Activated CD4-positive, CD25-positive, alpha-beta regulatory T cell treated with anti-CD3 and anti-CD28 coated beads, Interleukin-2, amount 50 U/mL, for 24 hours (primary cell): ENCODE measurements at places on chromosomes 4 and X.
A peak's percentile ranks its signal among the peaks of the same experiment; 100 is the strongest.

DNA sequence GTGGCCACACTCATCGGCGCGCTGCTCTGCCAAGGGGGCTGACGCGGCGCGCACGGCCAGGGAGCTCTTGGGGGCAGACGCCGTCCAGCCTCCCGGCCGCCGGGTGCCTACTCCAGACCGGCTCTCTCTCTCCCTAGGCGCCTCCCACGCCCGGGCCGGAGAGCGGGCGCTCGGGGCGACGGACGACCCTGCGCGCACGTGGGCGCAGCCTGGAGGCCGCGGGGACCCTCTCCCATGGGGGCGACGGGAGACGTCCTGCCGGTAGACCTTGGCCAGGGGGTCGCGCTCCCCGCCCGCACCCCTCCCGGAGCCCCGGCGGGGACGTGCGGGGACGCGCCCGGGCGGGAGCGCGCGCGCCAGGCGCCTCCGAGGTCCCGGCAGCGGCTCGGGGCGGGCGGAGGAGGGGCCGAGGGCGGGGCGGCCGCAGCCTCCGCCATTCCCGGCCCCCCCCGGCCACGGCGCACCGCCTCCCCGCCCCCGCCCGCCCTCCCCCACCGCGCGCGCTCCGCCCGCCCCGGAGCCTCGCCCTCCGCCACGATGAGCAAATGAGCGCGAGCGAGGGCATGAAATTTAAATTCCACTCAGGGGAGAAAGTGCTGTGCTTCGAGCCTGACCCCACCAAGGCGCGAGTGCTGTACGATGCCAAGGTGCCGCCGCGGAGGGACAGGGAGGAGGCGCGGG is at the start of gene MSL3:
Gene MSL3 (plus strand): TSS at position 519 of the 681 bp plus-strand sequence. CDS start 27 bp downstream, at position 546.
- peak; percentile 43 for ATAC-seq

DNA sequence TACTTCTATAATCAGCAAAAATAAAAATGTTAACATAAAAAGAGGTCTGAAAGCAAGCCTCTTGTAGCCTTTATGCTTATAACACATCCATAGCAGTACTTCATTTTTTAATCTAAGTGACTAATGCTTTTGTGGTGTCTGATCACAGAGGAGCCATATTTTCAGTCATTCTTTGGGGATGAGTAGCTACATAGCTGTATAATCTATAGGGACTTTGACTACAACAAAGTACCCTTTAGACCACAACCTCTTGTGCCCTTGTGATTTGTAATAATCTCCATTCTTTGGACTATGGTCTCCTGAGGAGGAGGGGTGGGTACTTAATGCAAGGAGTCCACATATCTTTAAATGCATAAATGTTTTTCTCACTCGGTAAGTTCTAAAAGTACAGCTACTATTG is 9.6 kb downstream of the DRP2 start:
- ATAC-seq: no peak

GRCh38 chr4:37993806-37994205 is 33.6 kb downstream of the PTTG2 start:
- no peak for ATAC-seq

- ATAC-seq: no peak
These were observed 44.8 kb upstream of the NUDT6 start for GRCh38 chr4:122967231-122967630.

- ATAC-seq: no peak
These were observed 22.8 kb downstream of the MEPE start for GRCh38 chr4:87855559-87855958.

DNA sequence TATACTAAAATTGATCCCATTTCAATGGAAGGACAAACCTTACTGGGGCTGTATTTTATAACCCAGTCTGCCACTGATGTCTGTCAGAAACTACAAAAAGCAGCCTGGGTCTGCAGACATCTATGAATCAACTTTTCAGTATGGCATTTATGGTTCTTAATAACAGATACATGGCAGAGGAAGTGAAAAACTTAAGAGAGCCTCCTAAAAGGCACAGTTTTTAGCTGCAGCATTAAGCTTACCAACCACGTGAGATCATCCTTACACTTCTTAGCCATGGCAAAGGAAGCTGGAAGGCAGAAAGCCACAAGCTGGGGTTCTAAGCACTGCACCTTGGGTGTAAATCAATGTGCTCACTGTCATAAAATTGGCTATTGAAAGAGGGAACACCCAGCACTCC is 16.6 kb upstream of the UGT2B17 start:
- no peak for ATAC-seq

GRCh38 chr4:34176609-34177008 is 2067.7 kb downstream of the ARAP2 start:
- no peak for ATAC-seq

GRCh38 chr4:113834298-113834697 is 72.8 kb upstream of the CAMK2D start:
- no peak for ATAC-seq

GRCh38 chr4:88219099-88219498 is 60.7 kb upstream of the ABCG2 start:
- peak; percentile 55 for ATAC-seq

DNA sequence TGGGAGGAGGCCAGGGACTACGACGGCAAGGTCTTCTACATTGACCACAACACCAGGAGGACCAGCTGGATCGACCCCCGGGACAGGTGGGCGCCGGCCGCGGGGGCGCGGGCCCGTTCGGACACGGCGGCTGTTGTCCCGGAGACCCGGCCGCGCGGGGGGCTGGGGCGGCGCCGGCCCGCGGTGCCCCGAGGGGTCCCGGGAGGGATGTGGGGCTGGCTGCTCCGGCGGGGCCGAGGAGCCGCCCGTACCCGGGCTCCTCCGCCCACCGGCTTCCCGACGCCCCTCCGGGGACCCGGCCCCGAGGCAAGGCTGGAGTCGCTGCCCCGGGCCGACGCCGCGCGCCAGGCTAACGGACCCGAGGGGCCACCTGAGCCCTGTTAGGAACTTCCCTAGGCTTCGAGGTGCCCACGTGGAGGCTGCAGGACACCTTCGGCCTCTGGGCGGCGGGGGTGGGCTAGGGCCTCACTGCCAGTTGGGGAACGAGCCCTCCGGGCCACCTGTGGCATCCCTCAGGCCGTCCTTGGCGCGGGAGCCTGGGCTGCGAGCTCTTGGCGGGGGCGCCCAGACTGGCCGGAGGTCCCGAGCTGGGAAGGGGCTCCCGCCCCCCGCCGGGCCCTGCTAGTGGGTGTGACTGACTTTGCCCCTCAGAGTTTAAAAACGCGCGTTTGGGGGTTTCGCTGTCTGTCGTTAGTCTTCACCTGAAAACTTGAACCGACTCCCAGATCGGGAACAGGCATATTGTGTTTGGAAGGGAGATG is 660 bp downstream of the WWC2 start:
- ATAC-seq: no peak

DNA sequence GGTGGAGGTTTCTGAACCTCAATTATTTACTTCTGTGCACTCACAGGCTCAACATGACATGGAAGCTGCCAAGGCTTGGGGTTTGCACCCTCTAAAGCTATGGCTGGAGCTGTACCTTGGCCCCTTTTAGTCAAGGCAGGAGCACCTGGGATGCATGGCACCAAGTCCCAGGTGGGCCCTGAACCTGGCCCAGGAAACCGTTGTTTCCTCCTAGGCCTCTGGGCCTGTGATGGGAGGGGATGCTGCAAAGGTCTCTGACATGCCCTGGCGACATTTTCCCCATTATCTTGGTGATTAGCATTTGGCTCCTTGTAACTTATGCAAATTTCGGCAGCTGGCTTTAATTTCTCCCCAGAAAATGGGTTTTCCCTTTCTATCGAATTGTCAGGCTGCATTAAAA is 726.1 kb upstream of the POU3F4 start:
- ATAC-seq: no peak

GRCh38 chrX:124239911-124240310 is 92.5 kb upstream of the TEX13D start:
- peak; percentile 76 for ATAC-seq

GRCh38 chrX:132748909-132749308 is 209.5 kb downstream of the HS6ST2 start:
- no peak for ATAC-seq

DNA sequence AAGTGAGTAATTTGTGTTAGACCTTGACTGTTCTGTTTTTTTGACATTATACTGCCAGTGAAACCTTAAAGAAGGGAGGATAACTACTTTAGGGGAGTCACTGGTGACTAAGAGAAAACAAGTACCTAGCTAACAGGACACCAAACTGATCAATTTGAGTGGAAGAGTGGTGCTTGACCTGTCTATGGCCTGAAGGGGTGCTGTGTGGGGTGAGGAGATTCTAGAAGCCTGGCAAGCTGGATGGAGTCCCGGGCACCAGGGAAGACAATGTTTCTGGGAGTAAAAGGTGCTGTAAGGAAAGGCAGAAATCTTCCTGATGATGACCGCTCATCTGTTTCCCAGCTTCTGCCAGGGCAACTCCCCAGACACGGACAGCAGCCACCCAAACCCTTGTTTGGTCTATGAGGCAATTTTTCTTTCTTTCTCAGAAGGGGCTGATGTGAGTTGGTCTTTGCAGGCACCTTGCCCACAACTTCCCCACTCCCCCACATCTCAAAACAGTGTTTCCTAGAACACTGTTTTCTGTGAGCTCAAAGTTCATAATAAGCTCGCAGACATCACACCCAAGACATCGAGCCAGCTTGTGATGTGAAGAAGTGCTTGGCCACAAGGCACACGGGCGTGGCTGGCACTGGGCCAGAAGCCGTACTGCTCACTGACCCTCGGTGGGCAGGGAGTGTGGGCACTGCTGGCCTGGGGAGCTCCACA is 4.6 kb downstream of the TXK start:
- ATAC-seq: peak; percentile 37

- no peak for ATAC-seq
These were observed 8.5 kb downstream of the HTT start for GRCh38 chr4:3082925-3083515.

DNA sequence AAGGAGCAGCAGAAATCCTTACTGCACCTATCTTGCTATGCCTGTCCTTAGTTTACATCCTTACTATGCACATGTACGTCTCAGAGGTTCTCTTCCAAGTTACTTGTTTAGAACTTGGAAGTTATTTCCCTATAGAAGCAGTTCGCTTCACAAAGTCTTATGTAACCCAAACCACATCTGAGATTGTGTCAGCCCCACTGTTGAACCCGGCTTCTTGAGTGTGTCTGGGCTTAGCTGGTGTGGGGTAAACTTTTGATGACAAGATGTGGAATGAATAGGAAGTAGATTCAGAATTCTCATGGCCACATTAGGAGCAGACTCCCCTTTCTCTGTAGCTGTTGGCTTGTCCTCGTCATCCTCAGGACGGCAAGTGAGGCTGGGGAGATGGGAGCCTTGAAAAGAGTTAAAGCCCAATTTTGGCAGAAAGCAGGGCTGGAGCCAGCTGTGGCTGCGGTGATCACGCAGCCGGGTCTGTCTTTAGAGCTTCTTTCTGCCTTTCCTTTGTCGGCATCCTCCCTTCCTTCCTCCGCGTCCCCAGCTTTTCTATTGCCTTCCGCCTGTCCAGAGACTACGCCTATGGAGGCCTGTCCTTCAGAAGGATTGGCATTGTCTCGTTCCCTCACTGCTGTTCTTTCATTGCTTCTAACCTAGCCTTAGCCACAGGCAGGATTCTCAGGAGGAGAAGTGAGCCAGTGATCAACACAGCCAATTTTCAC is 23.0 kb upstream of the LIMCH1 start:
- no peak for ATAC-seq

GRCh38 chr4:41079881-41080560 is 134.3 kb downstream of the APBB2 start:
- ATAC-seq: no peak

GRCh38 chr4:173411106-173411693 is 12.3 kb upstream of the SCRG1 start:
- no peak for ATAC-seq

- ATAC-seq: no peak
These were observed 821.1 kb downstream of the PCDH19 start for GRCh38 chrX:99588936-99589335.

DNA sequence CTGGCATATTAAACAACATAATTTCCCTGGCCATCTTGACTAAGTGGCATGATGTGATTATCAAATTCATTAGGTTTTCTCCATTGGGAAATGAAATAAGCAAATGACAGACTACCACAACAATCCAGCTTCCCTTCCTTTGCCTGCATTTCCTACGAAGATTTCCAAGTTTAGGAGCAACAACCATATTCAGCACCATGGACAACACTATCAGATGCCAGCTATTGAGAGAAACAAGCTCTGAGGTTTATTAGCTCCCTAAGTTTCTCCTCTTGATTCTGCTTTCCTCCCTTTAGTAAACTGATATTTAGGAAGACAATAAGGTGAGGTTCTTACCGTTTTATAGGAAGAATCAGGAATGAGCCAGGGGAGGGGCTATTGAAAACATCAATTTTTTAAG is 36.2 kb downstream of the DCX start:
- no peak for ATAC-seq

- ATAC-seq: peak; percentile 60
These were observed 180.8 kb upstream of the BCOR start for GRCh38 chrX:40278340-40279090.

DNA sequence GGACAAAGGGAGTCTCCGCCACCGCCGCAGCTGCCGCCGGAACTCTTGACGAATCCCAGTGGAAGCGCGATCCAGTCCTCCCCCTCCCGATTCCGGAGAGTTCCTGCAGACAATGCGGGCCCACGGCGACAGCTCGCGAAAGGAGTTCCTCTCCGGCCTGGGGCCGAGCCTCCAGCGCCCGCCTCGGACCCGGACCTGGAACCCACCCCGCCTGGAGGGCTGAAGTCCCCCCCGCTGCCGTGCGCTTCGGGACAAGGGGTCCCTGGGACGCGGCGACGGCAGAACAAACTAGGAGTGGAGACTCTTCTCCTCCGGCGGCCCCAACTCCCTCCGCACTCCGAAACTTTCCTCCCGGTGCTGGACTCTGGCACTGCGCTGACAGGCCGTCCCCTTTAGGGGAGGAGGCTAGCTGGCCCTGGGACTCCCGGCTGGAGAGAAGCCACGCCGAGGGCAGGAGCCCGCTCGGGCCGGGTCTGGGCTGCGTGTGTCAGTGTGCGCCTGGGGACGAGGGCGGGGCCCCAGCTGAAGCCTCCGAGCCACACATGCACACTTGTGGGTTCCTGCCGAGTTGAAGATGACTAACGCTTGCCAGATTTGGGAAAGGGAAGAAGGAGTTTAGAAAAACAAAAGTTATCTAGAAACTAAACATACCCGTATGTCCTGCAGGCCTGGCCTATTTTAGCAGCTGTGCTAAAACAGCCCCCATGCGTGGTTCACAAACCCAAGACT is at the start of gene ANTXR2:
Gene ANTXR2 (minus strand): TSS at position 486 of the 729 bp plus-strand sequence. CDS start 669 bp downstream, outside the sequence.
- peak; percentile 52 for ATAC-seq

GRCh38 chrX:13412208-13412600 is 92.4 kb upstream of the ATXN3L start:
- ATAC-seq: no peak

DNA sequence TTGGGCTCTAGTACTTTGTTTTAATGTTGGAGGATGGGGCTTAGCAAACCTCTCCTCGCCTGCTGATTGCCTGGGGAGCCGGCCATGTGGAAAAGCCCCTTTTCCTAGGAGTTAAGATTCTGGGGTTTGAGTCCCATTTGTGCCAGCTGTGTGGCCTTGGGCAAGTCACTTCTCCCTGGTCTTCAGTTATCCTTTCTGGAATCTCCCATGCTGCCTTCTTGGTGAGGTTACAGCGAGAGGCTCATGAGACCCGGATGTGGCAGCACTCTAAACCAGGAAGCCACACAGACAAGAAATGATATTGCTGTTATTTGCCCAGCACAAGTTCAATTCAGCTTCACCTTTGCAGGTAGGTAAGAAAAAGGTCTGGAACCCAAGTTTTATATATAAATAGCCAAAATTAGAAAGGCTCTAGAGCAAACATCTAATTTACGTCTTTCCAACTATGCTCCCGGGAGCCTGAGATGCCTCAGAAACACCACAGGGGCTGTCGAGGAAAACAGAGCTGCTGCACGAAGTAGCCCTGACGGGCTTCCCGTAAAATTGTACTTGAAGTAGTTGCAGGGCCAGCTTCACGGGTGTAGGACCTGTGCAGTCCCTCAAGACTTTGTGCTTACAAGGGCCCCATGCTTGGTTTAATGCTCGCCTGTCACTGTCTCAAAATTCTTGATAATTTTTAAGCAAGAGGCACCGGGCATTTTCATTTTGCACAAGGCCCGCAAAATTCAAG is 8.3 kb upstream of the SASH3 start:
- no peak for ATAC-seq
